ENCODE measurements at places on chromosomes 3 and 15.

- peaks cover 4% of the 10 kb centered on the region for H3K36me3 ChIP-seq
- no peak overlapping the region for H3K27ac ChIP-seq
- DNase-seq = no peak
- peaks cover 7% of the 10 kb centered on the region for H3K27me3 ChIP-seq
Observed at GRCh38 chr3:156498307-156498706, 56.6 kb downstream of the SSR3 start.

DNA sequence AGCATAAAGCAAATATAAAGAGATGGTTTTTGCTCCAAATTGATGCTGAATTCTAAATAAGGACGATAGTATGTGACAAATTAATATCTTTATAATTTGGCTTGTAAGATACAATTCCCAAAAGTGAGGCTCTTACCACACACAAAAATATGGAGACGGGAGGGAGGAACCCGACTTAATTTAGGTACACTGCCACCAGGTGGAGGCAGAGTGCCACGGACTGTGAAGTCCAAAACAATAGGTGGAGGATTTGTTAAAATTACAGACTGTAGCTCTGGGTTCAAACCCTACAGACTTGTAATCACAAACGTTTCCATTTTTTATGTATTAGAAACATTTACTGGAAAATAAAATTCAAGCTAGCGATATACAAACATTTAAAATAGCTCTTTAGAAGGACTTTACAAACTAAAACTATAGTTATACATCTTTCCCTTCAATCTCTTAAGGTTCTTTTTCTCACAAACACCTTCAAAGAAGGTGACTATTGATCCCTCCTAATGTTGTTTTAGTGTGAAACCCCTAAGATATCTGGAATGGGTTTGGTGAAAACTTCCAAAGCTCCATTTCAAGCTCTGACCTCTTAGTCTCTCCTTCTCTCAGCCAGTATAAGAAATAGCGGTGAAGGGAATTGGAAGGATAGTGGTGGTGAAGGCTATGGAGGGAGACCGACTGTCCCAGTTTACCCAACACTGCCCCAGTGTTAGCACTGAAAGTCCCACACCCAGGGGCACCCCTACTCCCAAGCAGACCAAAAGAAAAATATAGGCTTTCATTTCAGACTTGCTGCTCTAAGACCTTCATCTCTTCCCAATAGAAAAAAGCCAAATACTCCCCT, 89.7 kb downstream of the AQP9 start:
- H3K27ac ChIP-seq = no peak overlapping the region
- H3K36me3 ChIP-seq = no peaks in the 10 kb centered on the region

GRCh38 chr15:58241872-58242271, 103.7 kb downstream of the AQP9 start:
- no peak overlapping the region for H3K27ac ChIP-seq
- DNase-seq = no peak
- peaks cover 50% of the 10 kb centered on the region for H3K4me1 ChIP-seq
- H3K4me3 ChIP-seq = no peak overlapping the region

GRCh38 chr3:157469561-157470294, 33.1 kb downstream of the PTX3 start:
- H3K27ac ChIP-seq = no peak overlapping the region
- H3K4me1 ChIP-seq = no peaks in the 10 kb centered on the region
- peaks cover 10% of the 10 kb centered on the region for H3K27me3 ChIP-seq
- no peak for DNase-seq
- no peak overlapping the region for H3K4me3 ChIP-seq

DNA sequence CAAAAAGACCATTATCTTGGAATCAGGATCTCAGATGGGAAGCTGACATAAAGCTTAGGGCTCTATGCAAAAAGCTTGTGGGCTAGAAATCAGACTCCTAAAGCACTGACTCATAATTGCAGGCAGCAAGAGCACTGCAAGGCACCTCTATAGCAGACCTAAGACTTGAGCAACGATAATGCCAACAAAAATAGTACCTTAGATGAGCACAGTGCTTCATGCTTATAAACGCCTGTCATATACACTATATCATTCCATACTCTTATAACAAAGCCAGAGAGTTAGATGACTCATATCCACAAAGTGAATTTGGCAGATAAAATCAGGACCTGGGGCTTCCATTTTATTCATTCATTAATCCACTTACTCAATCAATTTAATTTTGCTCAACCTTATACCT, 560.8 kb downstream of the MCTP2 start:
- peaks cover 14% of the 10 kb centered on the region for H3K4me1 ChIP-seq
- no peaks in the 10 kb centered on the region for H3K27me3 ChIP-seq
- H3K4me3 ChIP-seq = no peak overlapping the region
- no peaks in the 10 kb centered on the region for H3K36me3 ChIP-seq
- no peak for DNase-seq

DNA sequence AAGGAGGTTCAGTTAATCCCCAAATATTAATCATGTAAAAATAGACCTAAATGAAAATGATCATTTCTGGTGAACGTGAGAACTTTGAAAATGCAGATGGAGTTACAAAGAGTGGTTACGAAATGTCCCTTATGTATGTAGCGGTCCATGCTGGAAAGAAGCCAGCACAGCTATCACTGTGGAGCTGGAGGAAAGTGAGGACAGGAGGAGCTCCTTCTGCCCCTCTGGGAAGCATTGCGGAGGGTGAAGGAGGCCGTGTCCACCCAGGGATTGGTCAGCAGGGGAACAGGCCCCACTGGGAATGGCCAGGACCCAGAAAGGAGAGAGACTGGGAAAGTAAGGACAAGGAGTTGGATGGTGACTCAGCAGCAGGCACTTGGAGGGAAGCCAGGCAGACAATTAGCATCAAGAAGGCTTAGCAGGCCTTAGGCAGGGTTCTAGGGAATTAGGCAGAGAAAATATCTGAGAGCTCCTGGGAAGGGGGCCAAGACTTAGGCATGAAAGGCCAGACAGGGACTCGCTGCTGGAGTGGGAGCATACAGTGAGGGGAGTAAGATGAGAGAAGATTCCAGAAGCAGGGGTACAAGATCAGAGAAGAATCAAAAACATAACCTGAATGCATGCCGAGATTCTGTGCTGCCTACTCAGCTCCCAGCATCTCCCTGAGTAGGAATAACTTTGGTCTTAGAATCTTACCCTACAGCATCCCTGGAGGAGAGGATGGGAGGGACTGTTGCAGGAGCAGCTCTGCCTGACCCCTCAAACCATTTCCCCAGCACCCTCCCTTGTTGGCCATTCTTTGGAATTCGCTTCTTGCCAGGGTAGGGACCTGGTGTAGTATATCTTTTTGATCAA, 171.0 kb upstream of the UMPS start:
- H3K4me1 ChIP-seq = no peaks in the 10 kb centered on the region
- no peak overlapping the region for H3K4me3 ChIP-seq
- peaks cover 11% of the 10 kb centered on the region for H3K27me3 ChIP-seq
- no peak for DNase-seq
- H3K36me3 ChIP-seq = no peaks in the 10 kb centered on the region
- no peak overlapping the region for H3K27ac ChIP-seq

DNA sequence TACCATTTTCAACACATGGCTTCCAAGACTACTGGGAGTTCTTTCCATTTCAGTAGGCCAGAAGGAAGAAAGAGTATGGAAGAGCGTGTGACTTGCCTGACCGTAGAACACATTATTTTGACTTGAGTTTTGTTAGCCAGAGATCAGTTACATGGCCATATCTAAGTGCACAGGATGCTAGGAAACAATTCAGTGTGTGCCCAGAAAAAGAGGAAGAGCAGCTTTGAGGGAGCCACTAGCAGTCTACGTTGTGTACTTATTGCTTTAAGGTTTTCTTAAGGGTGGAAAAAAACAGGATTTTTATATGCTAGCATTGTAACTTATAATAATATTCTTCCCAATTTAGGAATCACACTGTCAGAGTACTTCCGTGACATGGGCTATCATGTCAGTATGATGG, 44.1 kb upstream of the GRAMD1C start:
- H3K4me1 ChIP-seq = no peaks in the 10 kb centered on the region
- no peak overlapping the region for H3K4me3 ChIP-seq
- no peak for DNase-seq
- no peaks in the 10 kb centered on the region for H3K27me3 ChIP-seq

- H3K36me3 ChIP-seq = no peaks in the 10 kb centered on the region
- H3K27ac ChIP-seq = no peak overlapping the region
- peaks cover 30% of the 10 kb centered on the region for H3K4me1 ChIP-seq
- no peaks in the 10 kb centered on the region for H3K27me3 ChIP-seq
- H3K4me3 ChIP-seq = no peak overlapping the region
Observed at GRCh38 chr3:170701696-170702678, 116.1 kb upstream of the SLC7A14 start.

DNA sequence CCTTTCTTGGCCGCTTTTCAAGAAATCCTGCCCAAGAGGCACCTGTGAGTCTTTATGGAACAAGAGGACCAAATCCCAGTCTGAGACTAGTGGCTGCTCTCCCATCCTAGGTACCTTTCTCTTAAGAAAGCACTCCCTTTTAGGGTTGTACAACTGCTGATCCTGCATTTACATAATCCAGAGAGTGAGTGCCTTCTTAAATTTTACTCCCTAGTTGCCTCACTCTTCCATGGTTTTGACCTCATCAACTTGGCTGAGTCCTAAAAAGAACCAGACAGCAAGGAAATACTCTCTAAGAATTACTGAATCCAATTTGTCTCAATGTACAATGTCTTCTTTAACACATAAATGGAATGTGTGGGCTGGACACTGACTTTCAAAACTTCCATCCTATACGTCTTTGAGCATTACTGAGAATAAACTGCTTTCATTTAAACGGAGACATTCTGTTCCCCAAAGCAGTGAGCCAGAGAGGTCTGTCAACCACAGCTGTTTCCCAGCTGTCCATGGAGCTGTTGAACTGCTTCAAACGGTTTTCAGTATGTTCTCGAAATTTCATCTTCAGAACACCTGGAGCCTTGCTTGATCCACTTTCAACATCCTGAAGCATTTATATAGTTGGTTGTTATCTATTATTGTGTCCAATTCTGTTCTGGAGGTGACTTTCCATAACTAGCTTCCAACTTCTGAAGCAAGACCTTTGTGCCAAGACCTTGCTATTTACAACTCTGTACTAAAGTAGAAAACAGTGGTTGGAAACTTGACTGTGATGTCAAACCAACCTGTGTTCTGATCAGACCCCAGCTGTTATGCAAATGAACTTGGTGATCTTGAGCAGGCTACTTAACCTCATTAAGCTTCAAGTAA, 179.1 kb downstream of the SLC9A9 start:
- peaks cover 2% of the 10 kb centered on the region for H3K4me1 ChIP-seq
- no peak overlapping the region for H3K4me3 ChIP-seq
- H3K27me3 ChIP-seq = peaks cover 4% of the 10 kb centered on the region
- no peak for DNase-seq
- H3K36me3 ChIP-seq = peaks cover 6% of the 10 kb centered on the region

DNA sequence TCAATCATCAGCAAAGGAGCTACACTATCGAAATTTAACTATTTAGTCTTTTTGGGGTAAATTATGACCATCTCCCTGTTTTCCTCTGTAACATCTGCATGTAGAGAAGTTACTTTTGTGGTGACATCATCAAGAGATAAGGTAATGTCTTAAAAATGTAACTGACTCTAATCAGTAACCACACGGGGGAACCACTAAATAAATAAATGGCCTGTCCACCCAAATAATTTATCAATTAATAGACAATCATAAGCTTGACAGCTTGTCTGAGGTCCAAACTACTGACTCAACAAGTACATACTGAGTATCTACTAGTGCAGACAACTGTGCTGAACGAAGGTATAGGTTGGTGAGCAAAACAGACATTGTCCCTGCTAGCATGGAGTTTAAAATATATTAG, 219.3 kb downstream of the SLC9A9 start:
- H3K36me3 ChIP-seq = no peaks in the 10 kb centered on the region
- H3K4me1 ChIP-seq = no peaks in the 10 kb centered on the region
- no peak overlapping the region for H3K4me3 ChIP-seq
- no peaks in the 10 kb centered on the region for H3K27me3 ChIP-seq

- DNase-seq = no peak
- no peak overlapping the region for H3K4me3 ChIP-seq
- H3K36me3 ChIP-seq = no peaks in the 10 kb centered on the region
- H3K27me3 ChIP-seq = no peaks in the 10 kb centered on the region
- H3K27ac ChIP-seq = no peak overlapping the region
Observed at GRCh38 chr3:94303897-94304296, 241.0 kb downstream of the NSUN3 start.

GRCh38 chr15:68205954-68206539, 915 bp upstream of the CALML4 start:
- DNase-seq = no peak
- H3K36me3 ChIP-seq = no peaks in the 10 kb centered on the region
- H3K27me3 ChIP-seq = peaks cover 6% of the 10 kb centered on the region
- peak overlapping the region; percentile 93 for H3K27ac ChIP-seq

DNA sequence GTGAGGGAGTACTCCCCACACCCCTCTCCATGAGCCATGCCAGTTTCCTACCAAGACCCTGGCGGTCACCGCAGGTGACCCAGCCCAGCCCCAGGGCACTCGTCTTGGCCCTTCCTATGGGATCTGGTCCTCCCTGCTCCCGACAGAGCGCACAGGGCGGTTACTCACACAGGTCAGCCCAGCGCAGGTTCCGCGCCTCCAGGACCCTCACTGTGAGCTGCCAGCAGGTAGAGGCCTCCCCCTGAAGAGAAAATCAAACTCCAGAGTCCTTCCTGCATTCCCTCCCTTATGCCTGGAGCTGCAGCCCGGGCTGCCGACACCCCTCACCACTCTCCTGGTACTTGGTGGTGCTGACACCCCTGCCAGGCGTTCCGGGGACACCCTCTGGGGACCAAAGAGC, 6.9 kb downstream of the PLA2G4D start:
- peaks cover 27% of the 10 kb centered on the region for H3K27me3 ChIP-seq
- no peak overlapping the region for H3K27ac ChIP-seq
- no peak overlapping the region for H3K4me3 ChIP-seq
- no peaks in the 10 kb centered on the region for H3K36me3 ChIP-seq

DNA sequence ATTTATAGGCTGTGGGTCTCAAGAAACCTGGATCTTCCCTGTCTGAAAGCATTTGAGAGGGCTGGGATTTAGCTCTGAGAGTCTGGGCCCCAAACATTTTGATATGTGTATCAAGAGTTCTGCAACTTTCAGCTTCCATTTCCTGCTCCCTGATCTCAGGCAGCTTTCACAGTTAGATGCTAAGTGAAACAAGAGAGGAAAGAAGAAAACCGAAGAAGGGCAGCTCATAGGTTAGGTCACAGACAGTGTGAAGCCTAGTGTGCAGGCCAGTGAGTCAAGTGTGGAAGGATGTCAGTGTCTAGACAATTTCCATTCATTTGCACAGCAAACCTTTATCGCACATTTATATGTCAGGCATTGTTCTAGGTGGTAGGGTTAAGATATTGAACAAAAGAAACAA, 173.6 kb upstream of the PROK2 start:
- no peak for DNase-seq
- H3K27me3 ChIP-seq = peaks cover 9% of the 10 kb centered on the region
- H3K4me3 ChIP-seq = no peak overlapping the region
- peaks cover 15% of the 10 kb centered on the region for H3K4me1 ChIP-seq
- no peak overlapping the region for H3K27ac ChIP-seq

- no peak overlapping the region for H3K27ac ChIP-seq
- H3K36me3 ChIP-seq = peaks cover 51% of the 10 kb centered on the region
- H3K4me1 ChIP-seq = peaks cover 32% of the 10 kb centered on the region
- no peak for DNase-seq
- no peak overlapping the region for H3K4me3 ChIP-seq
Observed at GRCh38 chr3:111984636-111985298, 5.9 kb downstream of the ABHD10 start.
